ENCODE measurements at places on chromosomes 5 and 9.

GRCh38 chr5:150142959-150143349, 12.7 kb downstream of the PDGFRB start:
- no peak for DNase-seq

- DNase-seq: no peak
Measured at GRCh38 chr9:79471580-79472543, 99.9 kb upstream of the TLE4 start.

DNA sequence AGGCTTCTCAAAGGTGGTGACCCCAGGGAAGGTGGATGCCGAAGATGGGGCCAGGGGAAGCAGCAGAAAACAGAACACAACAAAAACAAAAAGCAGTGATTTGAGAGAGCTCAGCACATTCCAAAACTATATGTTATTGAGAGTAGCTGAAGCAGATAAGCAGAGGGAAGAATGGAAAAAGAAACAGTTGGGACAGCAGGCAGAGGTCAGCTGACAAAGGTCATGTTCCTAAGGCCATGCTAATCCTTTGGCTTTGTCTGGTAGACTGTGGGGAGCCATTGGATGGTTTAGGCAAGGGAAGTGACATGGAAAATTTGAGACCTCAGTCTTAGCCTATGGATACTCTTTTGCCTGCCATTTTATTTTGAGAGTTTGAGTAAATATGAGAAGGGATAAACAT, 14.5 kb downstream of the DMGDH start:
- no peak for DNase-seq

DNA sequence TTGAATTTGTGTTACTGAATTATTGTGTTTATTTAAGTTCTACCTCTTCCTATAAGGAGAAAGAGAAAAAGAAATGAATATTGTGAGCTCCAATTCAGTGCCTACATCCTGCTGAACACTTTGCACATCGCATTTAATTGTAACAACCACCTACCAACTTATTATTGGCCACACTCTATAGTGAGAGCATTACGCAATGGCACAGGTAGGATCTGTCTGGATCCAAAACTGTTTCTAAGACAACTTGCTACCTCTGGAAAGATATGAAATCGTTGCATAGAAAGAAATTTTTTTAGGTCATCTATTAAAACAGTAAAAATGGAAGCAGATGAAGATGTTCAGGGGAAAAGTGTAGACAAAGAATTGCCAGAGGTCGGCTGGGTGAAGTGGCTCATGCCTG, 227.2 kb upstream of the SNX2 start:
- DNase-seq: no peak

GRCh38 chr5:80025069-80025468, 10.1 kb upstream of the THBS4 start:
- no peak for DNase-seq

DNA sequence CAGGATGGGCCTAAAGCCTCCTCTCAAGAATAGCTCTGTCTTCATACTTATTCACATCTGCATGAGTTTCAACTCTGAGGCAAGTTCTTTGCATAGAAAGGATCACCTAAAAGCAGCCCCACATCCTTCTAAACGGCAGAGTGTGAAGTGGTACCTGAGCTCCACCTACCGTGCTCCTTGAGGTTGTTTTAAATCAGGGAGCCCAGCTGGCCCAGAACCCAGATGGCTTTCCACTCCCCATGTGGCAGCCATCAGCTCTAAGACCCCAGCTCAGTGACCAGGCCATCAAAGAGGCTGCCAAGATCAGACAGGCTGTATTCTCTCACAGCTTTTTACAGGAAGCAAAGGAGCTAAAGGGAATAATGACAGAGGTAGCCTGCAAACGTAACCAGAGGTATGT, 299.3 kb downstream of the RASEF start:
- no peak for DNase-seq

DNA sequence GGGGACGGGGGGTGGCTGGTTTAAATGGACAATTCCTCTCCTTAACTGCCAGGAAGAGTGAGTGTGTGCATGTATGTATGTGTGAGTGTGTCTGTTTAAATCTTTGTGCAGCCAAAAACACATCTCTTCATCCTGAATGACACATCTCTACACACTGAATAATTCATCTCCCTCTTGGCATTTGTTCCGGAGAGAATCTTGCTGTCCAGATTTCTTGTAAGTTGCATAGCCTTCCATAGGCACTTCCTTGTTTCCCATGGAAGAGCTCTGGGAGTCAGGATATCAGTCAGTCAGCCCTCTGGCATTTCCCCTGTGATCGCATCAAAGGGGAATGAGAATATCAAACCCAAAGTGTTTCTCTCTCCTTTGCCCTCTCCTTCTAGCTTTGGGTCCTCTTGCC, 74.7 kb downstream of the WWC1 start:
- DNase-seq: no peak

- DNase-seq: peak; percentile 6
Measured at GRCh38 chr9:89603767-89604665, 796 bp upstream of the GADD45G start.

- no peak for DNase-seq
Measured at GRCh38 chr9:35470894-35471293, 19.0 kb upstream of the RUSC2 start.

GRCh38 chr5:77972469-77973252, 196.5 kb upstream of the TBCA start:
- peak; percentile 4 for DNase-seq

DNA sequence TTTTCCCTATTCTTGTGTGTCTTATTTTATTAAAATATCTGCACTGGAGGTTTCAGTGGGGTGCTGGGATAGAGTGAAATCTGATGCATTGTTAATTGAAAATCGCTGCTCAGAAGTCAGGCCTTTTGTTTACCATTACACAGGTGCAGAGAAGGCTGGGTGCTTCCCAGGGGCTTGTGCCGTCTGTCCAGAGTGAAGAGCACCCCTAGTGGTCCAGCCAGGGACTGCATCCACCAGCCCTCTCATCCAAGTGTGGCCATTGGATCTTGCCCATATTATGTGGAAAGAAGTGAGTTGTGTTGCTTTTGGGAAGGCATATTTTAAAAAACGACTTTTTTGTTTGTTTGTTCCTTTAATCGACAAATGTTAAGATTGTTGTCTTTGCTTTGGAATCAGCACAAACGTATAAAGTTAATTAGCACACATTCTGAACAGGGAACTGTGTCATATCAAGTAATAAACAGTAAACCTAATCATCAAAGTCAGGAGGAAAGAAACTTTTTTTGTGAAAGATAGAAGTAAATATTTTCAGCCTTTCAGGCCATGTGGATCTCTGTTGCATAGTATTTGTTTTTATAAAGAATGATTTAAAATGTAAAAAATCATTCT, 315.6 kb downstream of the MTRR start:
- DNase-seq: no peak

GRCh38 chr5:78727786-78728761, 79.5 kb upstream of the LHFPL2 start:
- no peak for DNase-seq

DNA sequence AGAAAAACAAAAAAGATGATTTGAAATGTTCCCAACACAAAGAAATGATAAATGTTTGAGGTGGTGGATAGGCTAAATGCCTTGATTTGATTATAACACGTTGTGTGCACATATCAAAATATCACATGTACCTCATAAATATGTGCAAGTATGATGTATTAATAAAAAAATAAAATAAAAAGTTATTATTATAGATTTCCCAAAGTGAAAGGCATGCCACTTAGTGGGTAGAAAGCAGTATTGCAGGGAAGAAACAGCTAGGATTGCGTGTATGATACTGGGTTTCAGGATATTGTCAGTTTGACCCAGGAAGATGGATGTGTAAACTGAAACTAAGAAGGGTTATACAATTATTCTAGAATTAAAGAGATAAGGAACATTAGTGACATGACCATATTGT, 3.6 kb upstream of the TMEM38B start:
- no peak for DNase-seq

- no peak for DNase-seq
Measured at GRCh38 chr5:41115281-41115680, 44.1 kb upstream of the MROH2B start.

GRCh38 chr5:147860641-147861025, 17.9 kb upstream of the SCGB3A2 start:
- DNase-seq: no peak

DNA sequence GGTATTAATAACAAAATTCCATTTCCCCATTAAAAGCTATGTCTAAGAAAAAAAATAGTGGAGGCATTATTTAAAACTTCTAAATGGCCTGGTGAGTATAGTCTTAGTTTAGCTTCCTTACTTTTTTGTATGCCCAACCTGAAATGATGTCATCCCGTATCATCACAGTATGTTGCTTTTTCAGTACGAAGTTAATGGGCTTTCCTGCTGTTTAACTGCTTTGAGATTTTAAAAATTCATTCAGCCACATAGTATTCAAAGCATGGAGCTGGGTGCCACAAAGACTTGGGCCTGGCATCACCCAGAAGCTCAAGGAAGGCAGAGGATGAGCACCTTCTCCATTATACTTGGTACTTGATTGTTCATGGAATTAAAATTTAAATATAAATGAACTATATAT, 7.4 kb downstream of the F2RL2 start:
- no peak for DNase-seq

- no peak for DNase-seq
Measured at GRCh38 chr9:30995956-30996738, 1388.3 kb upstream of the ACO1 start.

DNA sequence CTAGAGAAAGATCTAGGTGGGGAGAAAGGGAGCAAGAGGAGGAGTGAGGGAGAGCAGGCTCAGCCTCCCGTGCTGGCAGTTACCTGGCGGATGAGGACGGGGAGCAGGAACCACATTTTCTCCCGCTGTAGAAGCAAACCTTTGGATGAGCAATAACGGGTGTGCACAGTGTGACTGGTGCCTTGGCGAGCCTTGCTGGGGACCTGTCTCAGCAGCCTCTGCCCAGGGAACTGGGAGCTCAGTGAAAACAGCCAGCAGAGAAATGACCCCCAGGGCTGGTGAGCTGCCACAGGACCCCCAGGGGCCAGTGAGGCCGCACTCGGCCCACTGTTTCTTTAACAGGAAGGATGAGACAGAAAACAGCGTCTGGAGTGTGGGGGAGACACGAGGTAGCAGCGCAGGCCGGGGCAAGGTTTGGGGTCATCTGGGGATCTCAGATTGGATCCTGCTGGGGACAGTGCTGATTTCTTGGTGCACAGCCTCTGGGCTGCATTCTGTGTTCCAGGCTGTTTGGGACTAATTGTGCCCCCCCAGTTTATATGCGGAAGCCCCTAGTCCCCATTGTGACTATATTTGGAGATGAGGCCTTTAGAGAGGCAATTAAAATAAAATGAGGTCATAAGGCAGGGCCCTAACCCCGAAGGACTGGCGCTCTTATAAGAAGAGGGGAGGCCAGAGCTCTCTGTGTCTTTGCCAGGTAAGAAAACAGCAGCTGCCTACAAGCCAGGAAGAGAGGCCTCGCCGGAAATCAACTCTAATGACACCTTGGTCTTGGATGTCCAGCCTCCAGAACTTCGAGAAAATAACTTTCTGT, 118.8 kb upstream of the PHYKPL start:
- DNase-seq: no peak

DNA sequence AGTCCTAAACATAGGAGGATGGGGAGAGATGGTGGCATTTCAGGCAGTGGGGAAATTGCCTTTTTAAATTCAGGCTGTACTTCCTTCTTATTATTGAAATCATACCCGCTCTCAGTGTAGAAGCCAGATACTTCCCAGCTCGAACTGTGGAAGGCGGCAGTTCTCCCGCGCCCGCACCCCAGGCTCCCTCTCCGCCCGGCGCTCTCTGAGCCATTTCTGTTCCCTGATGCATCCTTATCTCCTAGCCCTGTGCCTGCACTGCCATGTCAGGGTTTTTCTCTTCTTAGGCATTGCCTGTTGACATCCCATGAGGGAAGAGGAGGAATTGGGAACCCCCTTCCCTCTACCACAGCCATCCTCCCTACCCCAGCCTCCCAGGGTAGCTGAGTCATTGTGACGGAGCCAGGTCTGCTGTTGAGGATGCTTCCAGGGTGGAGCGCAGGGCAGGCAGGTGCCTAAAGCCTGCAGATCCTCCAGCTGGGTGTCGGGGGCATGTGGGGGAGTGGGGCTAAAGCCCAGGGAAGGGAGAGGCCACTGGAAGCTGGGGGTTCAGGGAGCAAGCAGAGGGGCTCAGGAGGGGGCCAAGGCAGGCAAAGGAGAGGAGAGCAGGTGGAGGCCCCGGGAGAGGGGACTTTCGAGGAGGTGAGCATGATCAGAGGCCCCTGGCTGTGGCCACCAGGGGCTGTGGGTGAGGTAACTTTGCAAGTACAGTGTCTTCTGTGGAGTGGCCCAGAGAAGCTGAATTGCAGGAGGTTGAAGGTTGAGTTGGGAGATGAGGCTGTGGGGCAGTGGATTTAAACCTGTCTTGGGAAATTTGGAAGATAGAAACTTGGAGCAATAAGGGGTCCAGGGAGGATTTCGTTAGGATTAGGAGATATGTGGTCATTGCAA, 16.2 kb downstream of the LAMC3 start:
- DNase-seq: no peak

DNA sequence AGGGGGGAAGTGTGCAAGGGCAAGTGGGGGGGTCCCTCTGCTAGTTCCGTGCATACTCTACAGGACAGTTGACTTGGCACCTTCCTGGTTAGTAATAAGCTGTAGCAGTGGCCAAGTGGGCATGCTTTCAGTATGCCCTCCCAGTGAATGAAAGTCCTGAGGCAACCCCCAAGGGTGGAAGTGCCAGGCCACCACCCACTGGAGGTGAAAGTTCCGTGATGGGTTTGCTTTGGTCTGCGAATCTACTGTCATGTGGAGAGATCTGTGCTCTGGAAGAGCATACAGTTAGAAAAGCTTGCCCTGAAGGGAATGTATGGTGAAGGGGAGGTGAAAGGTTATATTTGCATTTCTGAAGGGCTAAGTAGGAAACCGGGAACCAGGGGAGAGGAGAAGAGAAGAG, 10.3 kb downstream of the FXN start:
- no peak for DNase-seq

- DNase-seq: no peak
Measured at GRCh38 chr5:73962801-73963425, 336.9 kb downstream of the ARHGEF28 start.

GRCh38 chr5:129631961-129632360, 115.9 kb upstream of the MINAR2 start:
- no peak for DNase-seq
